Cortex of kidney (tissue), 1 donor: ENCODE measurements at places on chromosomes 7 and 10.

DNA sequence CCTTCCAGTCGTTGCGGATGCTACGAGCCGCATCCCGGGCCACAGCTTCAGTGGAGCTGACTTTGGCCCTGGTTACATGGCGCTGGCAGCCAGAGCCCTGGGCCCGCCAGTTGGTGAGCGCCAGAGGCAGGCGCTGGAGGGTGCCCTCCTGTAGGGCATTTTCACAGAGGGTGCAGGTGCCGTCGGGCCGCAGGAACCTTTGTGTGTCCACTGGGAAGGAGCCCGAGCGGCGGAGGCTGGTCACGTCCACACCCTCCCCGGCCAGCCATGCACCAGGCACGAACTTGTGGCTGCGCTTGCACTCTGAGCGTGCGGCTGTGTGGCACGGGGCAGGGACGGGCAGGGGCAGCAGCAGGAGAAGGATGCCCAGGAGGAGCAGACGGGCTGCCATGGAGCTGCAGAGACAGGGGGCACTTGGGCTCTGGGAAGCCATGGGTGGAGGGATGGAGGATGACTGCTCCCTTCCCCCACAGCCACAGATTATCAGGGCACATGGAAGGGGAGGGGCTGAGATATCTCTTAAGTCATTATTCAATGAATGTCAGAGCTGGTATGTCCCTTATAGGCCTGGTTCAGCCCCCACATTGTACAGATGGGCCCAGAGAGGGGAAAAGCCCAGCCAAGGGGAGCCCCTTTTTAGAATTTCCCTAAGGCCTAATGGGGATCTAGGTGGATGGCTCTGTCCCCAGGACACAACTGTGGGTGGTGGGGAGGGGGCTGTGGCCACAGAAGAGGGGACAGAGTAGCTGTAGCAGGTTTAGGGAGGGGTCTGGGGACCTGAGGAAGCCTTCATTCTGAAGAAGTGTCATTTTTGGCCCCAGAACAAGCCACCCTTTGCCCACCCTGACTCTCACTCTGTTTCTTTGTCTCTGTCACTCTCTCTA is 1.8 kb downstream of the PRF1 start:
- DNase-seq, result no peak

DNA sequence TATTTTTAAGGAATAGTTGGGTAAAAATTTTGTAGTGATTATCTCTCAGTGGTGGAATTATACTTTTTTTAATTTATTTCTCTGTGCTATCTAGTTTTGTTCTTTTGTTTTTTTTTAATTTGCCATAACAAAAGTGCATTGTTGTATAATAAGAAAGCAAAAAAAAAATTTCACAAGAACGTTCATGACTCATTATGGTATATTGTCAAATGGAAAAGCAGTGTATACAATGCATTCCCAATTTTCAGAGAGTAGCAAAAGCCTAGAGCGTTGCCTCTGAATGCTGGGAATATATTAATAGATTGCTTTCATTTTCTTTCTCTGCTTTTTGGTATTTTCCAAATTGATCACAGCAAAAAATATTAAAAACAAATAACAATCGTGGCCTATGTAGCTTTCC is 46.3 kb upstream of the GPAM start:
- DNase-seq, result no peak

DNA sequence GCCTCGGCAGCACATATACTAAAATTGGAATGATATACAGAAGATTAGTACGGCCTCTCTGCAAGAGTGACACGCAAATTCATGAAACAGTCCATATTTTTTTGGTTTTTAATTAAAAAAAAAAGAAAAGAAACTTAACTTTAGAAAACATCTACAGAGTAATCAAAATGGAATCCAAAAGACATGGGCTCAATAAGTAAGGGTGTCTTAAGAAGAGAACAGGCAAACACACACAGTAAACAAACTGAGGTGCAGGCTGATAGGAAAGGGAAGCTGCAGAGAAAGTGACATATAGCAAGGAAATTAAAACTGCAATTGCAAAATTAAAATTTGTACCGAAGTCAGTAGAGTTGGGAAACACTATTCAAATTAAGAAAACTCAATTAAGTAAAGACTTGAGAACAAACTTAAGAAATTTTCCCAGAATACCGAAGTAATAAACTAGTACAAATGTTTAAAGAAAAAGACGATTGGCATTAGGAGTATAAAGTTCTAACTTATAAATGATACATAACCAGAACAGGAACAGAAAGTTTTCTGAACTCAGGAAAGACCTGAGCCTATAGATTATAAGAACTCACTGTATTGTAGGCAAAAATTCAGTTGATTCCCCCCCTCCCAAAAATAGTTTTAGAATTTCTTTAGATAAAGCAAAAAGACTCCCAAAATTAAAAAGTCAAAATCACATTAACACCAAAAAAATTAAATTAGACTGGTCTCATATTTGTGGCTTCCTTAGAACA is 16.3 kb downstream of the MTPN start:
- DNase-seq, result no peak

- DNase-seq, result no peak
Measured at GRCh38 chr10:88934900-88935672, 17.5 kb downstream of the ACTA2 start.

GRCh38 chr7:34652809-34653208 is 5.2 kb upstream of the NPSR1 start:
- DNase-seq, result no peak

GRCh38 chr10:103549349-103549685 is 55.8 kb downstream of the NEURL1 start:
- no peak for DNase-seq
